ENCODE measurements at places on chromosomes 2 and 18.

GRCh38 chr2:88199912-88200682 is 30.0 kb downstream of the THNSL2 start:
- DNase-seq, result no peak

DNA sequence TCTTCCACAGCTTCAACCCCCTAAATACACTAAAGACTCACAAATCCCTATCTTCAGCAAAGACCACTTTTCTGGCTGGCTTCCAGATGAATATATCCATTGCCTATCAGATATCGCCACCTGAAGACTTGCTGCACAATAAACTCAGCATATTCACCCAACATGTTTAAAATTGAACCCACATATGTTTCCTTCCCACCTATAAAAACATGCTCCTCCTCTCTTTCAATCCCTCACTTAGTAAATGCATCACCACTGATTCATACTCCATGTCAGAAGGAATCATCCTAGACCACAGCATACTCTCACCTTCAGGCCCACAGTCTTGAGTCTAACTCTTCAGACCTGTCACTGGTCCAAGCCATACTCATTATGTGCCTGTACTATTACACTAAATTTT is 5.3 kb downstream of the SPC25 start:
- no peak for DNase-seq

DNA sequence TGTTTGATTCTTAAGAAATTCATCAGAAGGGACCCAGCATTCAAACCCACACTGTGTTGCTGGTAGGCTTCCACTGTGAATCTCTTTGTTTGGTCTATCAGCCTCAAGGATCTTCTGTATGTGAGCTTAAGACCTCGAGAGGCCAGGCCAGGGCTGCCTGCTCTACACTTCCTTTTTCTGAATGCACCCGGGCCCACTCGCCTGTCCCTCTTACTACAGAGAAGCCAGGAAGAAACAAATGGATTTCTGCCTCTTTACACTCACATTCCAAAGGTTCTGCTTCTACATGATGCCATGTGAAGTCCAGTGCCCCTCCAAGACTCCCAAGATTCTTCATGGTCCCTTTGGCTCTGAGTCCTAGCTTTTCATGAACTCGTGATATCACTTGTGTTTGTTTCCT is 25.4 kb upstream of the MRPL19 start:
- DNase-seq, result no peak

DNA sequence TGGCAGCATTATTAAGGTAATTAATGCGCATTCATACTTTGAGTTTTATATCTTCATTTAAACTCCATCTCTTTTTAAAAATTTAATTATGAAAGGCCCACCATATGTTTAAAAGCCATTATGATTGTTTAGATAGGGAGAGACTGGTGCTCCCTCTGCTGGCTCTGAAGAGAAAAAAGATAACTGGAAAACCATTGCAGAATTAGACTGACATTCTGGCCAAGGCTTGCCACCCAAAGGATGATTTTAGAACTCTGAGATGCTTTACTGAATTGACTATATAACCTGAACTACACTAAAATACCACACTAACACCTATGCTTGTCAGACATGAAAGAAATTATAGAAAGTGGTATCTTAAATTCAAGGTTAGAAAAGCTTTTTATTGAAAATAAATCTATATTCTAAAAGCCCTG is 127.6 kb upstream of the SPOPL start:
- no peak for DNase-seq

GRCh38 chr2:71680925-71681324 is 227.6 kb downstream of the DYSF start:
- DNase-seq, result no peak

DNA sequence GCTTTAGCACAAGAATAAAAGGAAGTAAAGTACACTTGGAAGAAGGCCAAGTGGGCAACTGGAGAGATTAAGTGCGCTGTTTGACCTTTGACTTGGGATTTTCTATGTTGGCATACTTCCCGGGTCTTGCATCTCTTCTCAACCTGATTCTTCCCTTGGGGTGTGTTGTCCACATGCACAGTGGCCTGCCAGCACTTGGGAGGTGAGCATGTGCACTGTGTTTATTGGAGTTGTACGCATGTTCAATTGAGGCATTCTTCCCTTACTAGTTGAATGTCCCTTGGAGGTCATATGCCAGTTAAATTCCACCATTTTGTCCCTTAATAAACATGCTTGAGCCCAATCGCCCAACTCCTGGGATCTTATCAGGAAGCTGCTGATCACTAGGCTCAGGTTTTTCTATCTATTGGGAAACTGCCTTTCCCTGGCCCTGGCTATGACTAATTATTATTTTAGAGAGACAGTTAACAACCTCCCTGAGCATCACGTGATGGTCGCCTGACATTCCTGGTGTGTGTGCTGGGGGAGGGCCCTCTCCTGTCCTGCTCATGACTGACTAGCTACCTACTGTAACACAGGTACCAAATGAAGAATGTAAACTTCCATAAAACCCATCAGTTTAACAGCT is 62.5 kb upstream of the RAPGEF4 start:
- no peak for DNase-seq

DNA sequence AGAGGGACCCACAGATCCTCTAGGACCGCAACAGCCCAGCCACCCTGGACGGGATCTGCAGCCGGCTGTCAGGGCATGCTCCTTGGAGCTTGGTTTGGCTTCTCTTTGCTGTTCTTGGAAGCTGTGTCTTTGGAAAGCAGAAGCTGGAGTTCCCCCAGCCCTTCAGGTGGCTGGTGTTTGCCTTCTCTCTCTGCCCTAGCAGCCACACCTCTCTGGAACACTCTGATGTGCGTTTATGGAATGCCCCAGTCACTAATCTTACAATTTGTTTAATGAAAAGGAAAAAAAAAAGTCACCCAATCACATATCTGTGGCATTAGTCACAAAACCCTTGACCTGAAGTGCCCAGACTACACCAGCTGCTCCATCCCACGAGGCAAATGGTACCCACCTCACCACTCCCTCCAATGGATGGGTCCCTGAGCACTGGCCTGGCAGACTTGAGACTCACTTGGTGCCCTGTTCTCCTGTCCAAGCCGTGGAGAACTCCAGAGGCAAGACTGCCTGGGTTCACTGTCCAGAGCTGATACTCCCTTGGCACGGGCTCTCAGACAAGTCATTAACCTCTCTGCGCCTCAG is 70.2 kb upstream of the DAPL1 start:
- no peak for DNase-seq

DNA sequence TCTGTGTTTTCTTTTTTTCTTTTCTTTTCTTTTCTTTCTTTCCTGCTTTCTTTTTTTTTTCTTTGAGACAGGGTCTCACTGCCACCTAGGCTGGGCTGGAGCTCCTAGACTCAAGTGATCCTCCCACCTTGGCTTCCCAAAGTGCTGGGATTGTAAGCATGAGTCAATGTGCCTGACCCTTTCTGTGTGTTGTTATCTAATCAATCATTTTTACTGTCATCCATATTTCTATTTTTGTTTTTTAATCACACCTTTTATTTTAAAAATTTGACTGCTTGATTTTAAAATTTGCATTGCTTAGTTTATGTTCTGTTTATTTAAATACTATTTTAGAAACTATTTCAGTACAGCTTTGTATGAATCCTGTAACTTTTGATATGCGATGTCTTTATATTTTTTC is 19.2 kb downstream of the LCLAT1 start:
- no peak for DNase-seq

- DNase-seq, result no peak
Measured at GRCh38 chr2:110834134-110834827, 101.9 kb downstream of the ACOXL start.

DNA sequence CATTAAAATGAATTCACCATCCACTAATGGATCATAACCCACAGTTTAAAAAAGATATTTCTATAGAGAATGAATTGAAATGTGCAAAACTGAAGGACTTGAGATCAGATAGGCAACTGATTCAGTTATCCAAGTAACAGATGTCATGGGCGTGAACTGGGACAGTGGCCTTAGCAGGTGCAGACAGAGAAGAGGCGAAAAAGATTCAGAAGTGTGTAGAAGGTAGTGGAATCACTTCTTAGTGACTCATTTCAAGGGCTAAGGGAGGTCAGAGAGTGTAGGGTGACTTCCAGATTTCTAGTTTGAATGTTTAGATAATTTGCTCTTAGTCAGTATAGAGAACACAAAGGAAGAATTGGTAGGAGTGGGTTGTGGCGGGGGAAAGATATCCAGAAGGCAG is 79.7 kb downstream of the EHBP1 start:
- DNase-seq, result no peak

DNA sequence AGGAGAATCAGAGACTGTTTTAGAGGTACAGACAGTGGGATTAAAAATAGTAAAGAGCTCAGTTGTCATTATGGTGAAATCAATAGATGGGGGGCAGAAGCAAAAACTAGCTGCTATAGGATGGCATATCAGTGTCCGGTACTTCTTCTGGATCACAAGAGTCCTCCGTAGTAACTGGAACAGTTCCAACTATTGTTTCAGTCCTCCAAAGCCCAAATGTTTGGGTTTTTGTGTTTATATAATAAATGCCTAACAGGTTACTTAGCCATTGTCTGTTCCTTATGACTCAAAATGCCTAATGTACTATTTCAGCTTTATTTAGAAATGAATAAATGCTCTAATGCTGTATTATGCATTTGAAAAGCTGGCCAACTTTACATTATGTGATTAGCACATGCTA is 401.2 kb downstream of the PTH2R start:
- DNase-seq, result no peak

DNA sequence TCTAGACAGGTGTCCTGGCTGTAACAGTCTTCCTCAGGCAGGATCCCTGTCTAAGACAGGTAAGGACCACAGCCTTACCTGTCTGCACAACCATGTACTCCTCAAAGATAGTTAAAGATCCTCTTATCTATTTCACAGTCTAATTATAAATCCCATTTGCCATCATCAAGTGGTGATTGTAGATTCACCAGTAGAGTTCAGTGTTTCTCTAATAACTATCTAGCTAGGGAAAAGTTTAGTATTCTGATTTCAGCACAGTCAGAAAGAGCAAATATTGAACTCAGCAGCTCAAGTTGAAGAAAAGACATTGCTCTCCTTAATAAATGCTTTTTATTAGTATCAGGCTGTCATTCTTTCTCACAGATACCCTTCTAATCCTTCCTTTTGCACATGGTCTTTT is 1305.5 kb upstream of the NXPH2 start:
- no peak for DNase-seq

DNA sequence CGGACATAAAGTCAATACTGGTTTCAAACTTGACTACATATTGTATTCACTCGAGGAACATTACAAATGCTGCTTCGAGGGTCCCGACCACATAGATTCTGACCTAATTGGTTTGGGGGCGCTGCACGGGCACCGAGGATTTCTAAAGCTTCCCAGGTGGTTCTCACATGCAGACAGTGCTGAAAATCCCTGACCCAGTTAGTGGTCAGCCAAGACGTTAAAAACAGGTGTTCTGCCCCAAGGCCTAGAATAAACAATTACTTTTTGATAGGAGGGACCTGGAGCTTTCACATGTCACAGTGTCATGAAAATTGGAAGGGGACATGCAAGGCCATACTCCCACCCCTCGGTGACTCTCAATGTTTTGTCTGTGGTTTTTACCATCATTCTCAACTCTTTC is 368.9 kb downstream of the RNF144A start:
- no peak for DNase-seq

DNA sequence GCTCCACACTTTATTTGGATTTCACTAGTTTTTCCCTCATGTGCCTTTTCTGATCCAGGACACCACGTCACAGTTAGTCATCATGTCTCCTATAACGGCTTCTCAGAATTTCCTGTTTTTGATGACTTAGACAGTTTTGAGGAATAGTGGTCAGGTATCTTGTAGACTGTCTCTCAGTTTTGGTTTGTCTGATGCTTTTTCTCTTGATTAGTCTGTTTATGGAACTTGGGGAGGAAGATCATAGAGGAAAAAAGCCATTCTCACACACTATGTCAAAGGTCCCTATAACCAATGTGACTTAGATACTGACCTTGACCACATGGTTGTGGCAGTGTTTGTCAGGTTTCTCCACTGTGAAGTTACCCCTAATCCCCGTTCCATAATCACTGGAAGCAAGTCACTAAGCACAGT is 89.0 kb downstream of the RAPH1 start:
- no peak for DNase-seq

GRCh38 chr2:9675415-9676351 is 44.9 kb upstream of the YWHAQ start:
- DNase-seq, result peak; percentile 20

GRCh38 chr2:624096-624495 is 53.1 kb downstream of the TMEM18 start:
- DNase-seq, result no peak

GRCh38 chr2:241924069-241924908 is 54.8 kb downstream of the RTP5 start:
- no peak for DNase-seq

DNA sequence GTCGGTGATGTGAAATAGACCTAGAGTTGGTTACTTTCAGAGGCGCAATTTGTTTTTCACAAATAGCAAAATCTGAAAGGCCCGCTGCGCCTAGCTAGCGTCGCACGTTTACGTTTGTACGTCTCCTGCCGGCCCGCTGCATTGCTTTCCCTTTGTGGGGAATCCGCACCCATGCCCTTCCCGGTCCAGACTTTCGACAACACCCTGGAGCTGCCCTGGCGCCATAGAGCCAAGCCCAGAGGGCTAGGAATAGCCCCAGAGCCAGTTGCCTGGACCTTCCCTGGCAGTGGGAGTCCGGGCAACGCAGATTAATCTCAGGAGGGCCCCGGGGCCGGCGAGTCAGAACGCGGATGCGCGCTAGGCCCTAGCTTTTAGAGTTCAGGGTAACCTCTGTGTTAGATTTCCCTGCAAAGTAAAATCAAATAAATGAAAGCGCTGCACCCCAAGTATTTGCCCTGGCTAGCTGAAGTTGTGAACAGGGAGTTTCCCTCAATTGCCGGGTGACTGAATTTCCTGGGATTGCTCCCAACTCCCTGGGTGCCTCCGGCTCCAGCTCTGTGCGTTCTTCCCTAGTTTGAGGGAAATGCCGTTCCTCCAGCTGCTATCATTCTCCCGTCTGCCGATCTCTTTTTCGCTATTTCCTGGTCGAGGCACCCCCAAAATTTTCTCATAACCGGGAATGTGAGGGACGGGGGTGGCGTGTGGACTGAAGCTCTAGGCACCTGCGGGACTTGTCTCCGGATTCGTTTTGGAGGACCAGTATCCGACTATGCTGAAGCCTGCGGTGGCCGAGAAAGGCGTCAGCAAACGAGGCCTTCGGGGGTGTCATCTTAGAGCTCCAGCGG is 1.2 kb upstream of the EN1 start:
- DNase-seq, result no peak

DNA sequence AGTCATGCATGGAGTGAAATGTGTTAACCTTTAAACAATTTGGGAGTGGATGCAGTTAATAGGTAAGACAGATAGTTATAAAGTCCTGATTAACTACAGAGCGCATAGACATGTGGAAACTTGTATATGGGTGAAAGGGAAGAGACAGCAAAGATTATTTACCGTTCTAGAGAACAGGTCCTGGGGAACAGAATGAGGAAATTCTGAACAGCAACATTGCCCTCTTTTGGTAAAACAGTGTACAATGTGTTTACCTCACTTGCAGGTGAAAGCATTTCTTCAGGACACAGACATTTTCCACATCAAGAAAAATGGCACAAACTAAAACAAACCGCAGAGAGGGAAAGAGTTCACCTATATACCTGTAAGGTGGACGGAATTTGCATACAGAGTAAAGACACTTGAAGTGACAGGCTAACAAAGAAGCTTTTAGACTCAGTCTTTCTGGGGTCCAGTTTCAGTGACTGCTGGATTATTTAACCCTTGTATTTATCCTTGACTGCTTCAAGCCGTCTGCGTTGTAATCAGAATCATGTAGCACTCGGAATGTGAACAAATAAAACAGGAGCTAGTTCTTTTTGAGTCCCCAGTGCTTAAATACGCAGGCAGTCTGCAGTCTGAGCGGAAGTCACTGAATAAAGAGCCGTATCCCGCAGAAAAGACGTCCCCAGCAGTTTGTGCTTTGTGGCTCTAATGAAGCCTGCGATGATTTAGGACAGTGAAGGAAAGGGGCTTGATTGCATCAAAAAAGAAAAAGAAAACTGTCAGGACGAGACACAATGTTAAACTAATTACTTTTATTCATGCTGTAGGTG is 364.8 kb upstream of the GALNT5 start:
- no peak for DNase-seq

All from C1 segment of cervical spinal cord (tissue), 14 donors.